ENCODE measurements at places on chromosomes 7 and 10. TPM values are rescaled to one million over a fixed set of nuclear protein-coding genes. Genes with fewer than 3 reads are reported as not detected.

DNA sequence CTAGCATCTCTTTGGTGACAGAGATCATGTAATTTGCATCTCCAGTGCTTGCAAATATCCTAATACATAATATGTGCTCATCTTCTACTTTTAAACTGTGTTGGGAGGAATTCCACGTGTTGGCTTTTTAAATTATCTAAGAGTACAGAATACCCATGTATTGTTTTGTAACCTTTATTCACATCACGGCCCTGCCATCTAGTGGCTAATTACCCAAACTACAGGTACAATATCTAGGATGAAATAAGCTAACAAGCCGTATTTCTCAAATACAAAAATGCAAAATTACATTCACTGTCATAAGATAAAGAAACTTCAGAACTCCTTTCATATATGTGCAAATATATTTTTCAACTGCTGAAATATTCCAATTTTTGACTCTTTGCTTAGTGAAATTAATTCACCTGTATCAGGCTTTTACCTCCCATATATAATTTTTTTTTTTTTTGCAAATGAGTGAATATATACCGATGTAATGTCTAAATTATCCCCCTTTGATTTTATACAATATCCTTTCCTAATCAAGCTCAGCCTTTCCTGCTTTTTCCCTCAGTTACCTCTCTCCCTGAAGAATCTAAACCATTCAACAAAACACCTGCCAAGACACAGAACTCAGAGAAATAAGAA lies 30.3 kb upstream of the LSM8 start:
- no peak overlapping the region for H3K27ac ChIP-seq
- no peaks in the 10 kb centered on the region for H3K27me3 ChIP-seq
- no peaks in the 10 kb centered on the region for H3K36me3 ChIP-seq
- H3K4me1 ChIP-seq, result no peaks in the 10 kb centered on the region
- DNase-seq, result no peak
- no peak overlapping the region for H3K4me3 ChIP-seq

- H3K36me3 ChIP-seq, result no peaks in the 10 kb centered on the region
- no peak for DNase-seq
- H3K27ac ChIP-seq, result no peak overlapping the region
- H3K27me3 ChIP-seq, result no peaks in the 10 kb centered on the region
- no peaks in the 10 kb centered on the region for H3K4me1 ChIP-seq
Measured at GRCh38 chr10:70657041-70657440, 15.3 kb upstream of the ADAMTS14 start.

DNA sequence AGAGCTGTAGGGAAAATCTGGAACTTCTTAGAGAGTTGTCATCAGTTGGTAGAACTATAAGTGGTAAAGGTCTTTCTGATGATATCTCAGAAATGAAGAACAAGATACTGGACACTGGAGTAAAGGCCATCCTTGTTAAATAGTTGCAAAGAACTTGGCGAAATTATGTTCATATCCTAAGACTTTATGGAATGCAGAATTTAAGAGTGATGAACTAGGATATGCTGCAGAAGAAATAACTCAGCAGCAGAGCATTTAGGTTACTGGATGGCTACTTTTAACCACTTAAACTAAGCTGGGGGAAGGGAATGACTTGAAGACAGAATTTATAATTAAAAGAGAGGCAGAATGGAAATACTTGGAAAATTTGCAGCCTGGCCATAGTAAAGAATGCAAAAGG lies 23.7 kb downstream of the PTEN start:
- no peak overlapping the region for H3K27ac ChIP-seq
- no peak overlapping the region for H3K4me3 ChIP-seq
- no peaks in the 10 kb centered on the region for H3K4me1 ChIP-seq
- H3K27me3 ChIP-seq, result no peaks in the 10 kb centered on the region
- DNase-seq, result no peak

DNA sequence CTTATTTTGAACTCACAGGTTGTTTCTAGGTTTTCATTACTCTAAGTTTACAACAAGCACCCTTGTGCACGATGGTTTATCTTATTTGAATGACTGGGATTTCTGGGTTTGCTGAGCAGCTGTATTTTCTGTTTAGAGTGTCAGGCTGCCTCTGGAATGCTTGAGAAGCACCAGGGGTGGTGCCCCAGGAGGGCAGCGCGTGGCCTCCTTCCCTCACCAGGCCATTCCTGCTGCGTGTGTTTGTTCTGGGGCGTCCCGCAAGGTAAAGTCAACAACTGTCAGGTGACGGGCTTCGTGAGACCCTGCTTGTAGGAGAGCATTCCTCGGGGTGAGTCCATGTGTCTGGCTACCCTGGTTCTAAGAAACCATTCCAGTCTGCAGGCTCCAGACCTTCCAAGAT lies 54.9 kb downstream of the FAM171A1 start:
- no peak for DNase-seq

DNA sequence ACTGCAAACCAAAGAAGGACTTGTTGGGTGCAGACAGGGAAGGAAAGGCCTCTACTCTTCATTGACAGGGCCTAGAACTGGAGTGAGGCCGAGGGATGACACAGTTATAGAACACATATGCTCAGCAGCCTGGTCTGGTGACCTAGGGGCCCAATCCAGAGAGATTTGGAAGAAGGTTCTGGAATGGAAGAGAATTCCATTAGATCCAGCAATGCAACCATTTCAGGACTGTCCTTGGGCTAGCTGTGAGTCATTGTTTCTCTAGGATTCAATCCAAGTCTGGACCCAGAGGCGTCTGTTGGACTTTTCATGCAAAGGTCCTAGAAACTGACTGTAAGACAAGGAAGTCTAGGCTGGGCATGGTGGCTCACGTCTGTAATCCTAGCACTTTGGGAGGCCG lies 59.2 kb downstream of the WIPF3 start:
- H3K4me1 ChIP-seq, result no peaks in the 10 kb centered on the region
- no peaks in the 10 kb centered on the region for H3K36me3 ChIP-seq
- no peak for DNase-seq
- no peak overlapping the region for H3K27ac ChIP-seq

DNA sequence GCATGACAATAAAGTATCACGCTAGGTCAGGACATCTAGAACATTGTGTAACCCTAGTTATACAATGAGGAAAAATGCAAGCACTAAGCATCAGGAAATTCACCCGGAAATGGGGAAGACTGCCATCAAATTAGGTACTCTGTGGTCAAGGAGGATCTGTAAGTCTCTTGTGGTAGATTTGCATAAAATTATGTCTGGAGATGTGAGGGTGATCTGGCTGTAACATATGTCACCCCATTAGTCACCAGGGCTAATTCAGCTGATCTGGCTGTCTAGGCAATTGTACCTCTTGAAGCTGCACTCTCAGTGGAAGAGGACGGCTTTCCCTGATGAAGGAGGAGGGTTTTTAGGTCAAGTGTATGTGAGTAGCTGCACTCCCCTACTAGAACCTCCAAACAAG lies 14.8 kb downstream of the AKR1D1 start:
- H3K36me3 ChIP-seq, result no peaks in the 10 kb centered on the region
- no peaks in the 10 kb centered on the region for H3K27me3 ChIP-seq
- no peaks in the 10 kb centered on the region for H3K4me1 ChIP-seq
- DNase-seq, result no peak

- H3K27ac ChIP-seq, result no peak overlapping the region
- no peaks in the 10 kb centered on the region for H3K27me3 ChIP-seq
- no peaks in the 10 kb centered on the region for H3K4me1 ChIP-seq
- H3K36me3 ChIP-seq, result no peaks in the 10 kb centered on the region
Measured at GRCh38 chr7:70135656-70136055, 537.4 kb downstream of the AUTS2 start.

- no peak for DNase-seq
- H3K4me3 ChIP-seq, result no peak overlapping the region
- no peaks in the 10 kb centered on the region for H3K27me3 ChIP-seq
- peaks cover 23% of the 10 kb centered on the region for H3K4me1 ChIP-seq
- H3K27ac ChIP-seq, result no peak overlapping the region
Measured at GRCh38 chr7:1151653-1152425, 8.2 kb downstream of the ZFAND2A start.

GRCh38 chr7:5630670-5631069 lies 150.8 kb downstream of the RNF216 start:
- no peaks in the 10 kb centered on the region for H3K4me1 ChIP-seq
- no peak for DNase-seq
- H3K4me3 ChIP-seq, result no peak overlapping the region
- no peak overlapping the region for H3K27ac ChIP-seq
- H3K36me3 ChIP-seq, result no peaks in the 10 kb centered on the region

DNA sequence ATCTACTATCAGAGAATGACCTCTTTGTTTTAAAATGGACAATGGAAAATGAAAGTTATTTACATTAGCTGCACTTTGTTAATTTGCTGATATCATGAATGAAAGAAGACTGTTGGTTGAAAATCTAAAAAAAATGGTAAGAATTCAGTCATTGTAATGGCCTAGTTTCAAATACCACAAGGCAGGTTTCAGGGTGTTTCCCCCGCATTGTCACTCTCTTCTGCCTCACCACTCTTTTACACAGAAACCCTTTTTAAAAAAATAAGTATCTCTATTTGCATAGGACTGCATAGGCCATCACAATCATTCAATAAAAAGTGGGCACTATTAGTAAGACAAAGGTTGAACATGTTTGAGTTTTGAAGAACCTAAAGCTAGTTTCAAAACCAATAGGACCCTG lies 737.1 kb downstream of the INHBA start:
- H3K4me1 ChIP-seq, result no peaks in the 10 kb centered on the region
- H3K36me3 ChIP-seq, result no peaks in the 10 kb centered on the region
- no peak overlapping the region for H3K27ac ChIP-seq
- DNase-seq, result no peak

- H3K27me3 ChIP-seq, result no peaks in the 10 kb centered on the region
- H3K4me3 ChIP-seq, result no peak overlapping the region
- no peaks in the 10 kb centered on the region for H3K4me1 ChIP-seq
- H3K36me3 ChIP-seq, result no peaks in the 10 kb centered on the region
- no peak overlapping the region for H3K27ac ChIP-seq
Measured at GRCh38 chr7:42690794-42691639, 220.9 kb downstream of the C7orf25 start.

GRCh38 chr7:3860932-3861331 lies 559.9 kb downstream of the SDK1 start:
- no peak for DNase-seq
- no peak overlapping the region for H3K27ac ChIP-seq
- H3K27me3 ChIP-seq, result no peaks in the 10 kb centered on the region
- H3K4me1 ChIP-seq, result no peaks in the 10 kb centered on the region
- H3K36me3 ChIP-seq, result no peaks in the 10 kb centered on the region

GRCh38 chr7:47149208-47149839 lies 432.6 kb downstream of the TNS3 start:
- H3K27ac ChIP-seq, result no peak overlapping the region
- no peak overlapping the region for H3K4me3 ChIP-seq
- no peaks in the 10 kb centered on the region for H3K27me3 ChIP-seq
- H3K4me1 ChIP-seq, result peaks cover 28% of the 10 kb centered on the region
- no peak for DNase-seq

DNA sequence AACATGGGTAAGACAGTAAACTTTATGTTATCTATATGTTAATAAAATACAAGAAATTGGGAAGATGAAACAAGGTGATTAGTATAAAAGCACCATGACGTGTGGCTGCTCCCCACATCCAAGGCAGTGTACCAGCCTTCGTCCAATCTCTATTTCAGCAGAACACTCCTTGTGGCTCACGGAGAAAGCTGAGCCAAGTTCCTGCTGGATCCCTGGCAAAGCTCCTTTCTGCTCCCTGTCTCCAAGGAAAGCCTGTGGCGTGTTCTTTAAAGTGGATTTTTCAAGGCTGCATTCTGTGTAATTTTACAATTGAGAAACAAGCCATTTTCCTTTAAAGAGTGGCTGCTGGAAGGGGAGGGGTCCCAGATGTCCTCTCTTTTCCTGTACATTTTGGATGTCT lies 467.3 kb downstream of the PTPRN2 start:
- no peak overlapping the region for H3K27ac ChIP-seq
- H3K4me3 ChIP-seq, result no peak overlapping the region
- no peaks in the 10 kb centered on the region for H3K4me1 ChIP-seq
- no peaks in the 10 kb centered on the region for H3K36me3 ChIP-seq

GRCh38 chr7:139673230-139673629 lies 104.6 kb downstream of the HIPK2 start:
- DNase-seq, result no peak
- no peaks in the 10 kb centered on the region for H3K27me3 ChIP-seq
- peaks cover 42% of the 10 kb centered on the region for H3K4me1 ChIP-seq
- no peaks in the 10 kb centered on the region for H3K36me3 ChIP-seq
- peak overlapping the region; percentile 65 for H3K27ac ChIP-seq

DNA sequence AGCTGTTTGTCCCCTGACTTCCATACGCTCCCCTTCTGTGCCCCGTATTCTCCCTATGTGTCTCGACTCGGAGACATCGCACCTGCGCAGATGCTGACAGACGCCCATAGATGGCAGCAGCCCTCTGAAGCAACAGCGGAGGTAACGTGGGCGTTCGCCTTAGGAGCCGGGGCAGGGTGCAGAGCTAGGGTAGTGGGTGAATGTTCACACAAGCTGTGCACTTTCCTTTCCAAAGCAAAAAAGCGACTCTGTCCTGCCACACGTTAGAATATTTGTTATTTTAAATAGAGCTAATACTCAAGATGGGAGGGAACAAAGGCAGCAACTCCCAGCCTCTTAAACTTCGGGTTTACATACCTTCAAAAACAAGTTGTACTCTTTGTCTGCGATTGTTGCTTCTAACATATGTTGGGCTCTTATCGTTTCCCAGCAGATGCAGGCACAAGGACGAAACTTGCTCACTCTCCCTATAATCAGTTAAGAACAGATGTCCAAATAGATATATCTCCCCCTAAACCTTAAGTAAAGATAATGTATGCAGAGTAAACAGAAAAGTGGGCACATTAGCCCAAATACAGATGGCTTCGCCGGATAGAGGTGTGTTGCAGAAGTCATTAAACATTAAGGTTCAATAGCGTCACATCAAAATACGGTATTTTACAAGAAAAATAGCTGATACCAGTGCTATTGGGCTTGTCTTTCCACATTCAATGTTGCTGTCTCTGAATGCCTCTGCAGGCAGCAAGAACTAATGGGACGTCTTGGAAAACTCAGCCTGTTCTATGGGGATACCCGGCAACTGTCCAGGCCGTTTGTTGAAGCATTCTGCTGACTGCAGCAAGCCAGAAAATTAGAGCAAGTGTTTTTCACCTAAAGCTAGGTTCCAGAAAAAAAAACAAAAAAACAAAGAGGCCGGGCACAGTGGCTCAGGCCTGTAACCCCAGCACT lies 340.3 kb upstream of the PRKCQ start:
- H3K4me3 ChIP-seq, result no peak overlapping the region
- H3K27me3 ChIP-seq, result no peaks in the 10 kb centered on the region
- H3K27ac ChIP-seq, result no peak overlapping the region
- H3K36me3 ChIP-seq, result no peaks in the 10 kb centered on the region
- peak; percentile 73 for DNase-seq
- H3K4me1 ChIP-seq, result no peaks in the 10 kb centered on the region

- no peaks in the 10 kb centered on the region for H3K27me3 ChIP-seq
- no peak overlapping the region for H3K27ac ChIP-seq
- no peaks in the 10 kb centered on the region for H3K4me1 ChIP-seq
- DNase-seq, result no peak
- H3K4me3 ChIP-seq, result no peak overlapping the region
Measured at GRCh38 chr7:17968791-17969715, 28.8 kb upstream of the SNX13 start.

Gene LIPF
- not detected for total RNA-seq

Gene PNLIP
- total RNA-seq, result not detected

Gene SPACDR
- total RNA-seq, result not detected

Gene WEE2
- total RNA-seq, result not detected

Gene PPP1R17
- not detected for total RNA-seq

Gene LEP
- total RNA-seq, result not detected

Gene NRAP
- total RNA-seq, result 0.23 TPM

Gene CPN1
- total RNA-seq, result 20.7 TPM

Gene SFMBT2
- total RNA-seq, result 1.7 TPM

Gene NME8
- not detected for total RNA-seq

Gene SHLD2
- total RNA-seq, result 29.6 TPM
